ENCODE measurements at places on chromosomes 11 and 22.

DNA sequence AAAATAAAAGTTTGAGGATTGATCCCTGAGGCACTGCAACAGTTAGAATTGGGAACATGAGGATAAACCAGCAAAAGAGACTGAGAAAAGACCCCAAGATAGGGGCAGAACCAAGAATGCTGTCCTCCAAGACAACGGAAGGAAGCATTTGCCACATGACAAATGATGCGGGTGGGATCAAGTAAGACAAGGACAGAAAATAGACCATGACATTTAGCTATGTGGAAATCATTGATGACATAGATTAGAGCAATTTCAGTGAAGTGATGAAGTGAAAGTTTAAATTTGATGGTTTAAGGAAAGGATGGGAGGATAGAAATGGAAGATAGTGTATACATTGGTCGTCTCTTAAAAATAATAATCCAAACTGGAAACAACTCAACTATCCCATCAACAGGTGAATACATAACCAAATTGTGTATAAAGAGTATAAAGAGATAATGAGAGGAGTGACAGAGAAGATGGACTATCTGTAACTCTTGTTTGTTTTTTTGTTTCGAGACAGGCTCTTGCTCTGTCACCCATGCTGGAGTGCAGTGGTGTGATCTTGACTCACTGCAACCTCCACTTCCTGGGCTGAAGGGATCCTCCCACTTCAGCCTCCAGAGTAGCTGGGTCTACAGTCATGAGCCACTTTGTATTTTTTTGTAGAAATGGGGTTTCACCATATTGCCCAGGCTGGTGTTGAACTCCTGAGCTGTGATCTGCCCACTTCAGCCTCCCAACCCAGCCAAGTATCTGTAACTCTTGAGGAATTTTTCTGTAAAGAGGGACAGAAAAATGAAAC lies 48.7 kb upstream of the FDX1 start:
- no peak for DNase-seq

DNA sequence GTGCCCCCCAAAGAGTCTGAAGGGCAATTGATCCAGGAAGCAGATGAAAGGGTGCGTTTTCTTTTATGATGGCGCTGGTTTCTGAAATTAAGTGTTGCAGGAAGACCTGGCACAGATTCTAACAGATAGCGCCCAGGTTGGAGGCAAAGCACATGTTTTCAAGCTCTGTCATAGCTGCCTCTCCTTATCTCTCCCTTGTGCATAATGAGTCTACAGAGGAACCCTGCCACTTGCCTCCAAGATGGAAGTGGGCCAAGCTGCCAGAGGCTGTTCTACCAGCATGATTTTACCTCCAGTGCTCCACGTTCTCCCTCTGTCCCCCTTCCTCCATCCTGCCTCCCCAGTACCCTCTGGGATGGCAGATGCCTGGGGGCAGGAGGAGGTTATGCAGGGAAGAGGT lies 30.0 kb upstream of the TLCD5 start:
- DNase-seq = no peak

DNA sequence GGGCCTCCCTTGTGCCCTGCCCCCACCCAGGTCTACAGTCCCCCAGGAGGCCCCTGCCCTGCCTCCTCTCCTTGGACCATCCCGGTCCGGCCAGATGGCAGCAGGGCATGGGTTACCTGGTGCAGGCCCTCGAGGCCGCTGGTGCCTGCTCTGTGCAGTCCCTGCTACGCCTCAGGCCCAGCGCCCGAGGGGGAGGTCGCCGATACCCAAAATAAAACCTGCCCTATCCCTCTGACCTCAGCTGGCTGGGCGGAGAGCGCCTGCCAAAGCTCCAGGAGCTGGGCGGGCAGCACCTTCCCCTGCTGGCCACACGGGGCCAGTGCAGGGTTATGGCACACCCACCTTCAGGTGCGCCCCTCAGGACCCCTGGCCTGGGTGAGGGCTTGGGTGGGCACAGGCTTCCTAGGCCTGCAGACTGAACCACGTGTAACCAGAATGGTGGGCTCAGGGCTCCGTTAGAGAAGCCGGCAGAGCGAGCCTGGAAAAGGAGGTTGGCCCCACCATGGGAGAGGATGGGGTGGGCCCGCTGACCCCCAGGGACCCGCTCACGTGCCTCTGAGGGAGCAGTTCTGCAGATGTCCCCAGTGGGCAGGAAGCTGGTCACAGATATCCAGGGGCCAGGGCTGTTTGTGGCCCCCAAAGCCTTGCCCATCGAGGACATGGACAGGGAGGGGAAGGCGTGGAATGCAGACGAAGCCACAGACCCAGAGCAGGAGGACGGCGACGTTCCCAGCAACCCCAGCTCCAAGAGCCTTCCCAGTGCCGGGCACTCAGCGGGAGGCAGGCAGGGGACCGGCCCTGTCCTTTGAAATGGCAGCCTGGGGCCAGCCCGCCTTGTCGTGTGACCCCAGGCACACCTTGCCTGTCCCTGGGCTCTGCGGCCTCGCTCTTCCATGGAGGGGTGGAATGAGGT lies 1.7 kb upstream of the TNNT3 start:
- no peak for DNase-seq

DNA sequence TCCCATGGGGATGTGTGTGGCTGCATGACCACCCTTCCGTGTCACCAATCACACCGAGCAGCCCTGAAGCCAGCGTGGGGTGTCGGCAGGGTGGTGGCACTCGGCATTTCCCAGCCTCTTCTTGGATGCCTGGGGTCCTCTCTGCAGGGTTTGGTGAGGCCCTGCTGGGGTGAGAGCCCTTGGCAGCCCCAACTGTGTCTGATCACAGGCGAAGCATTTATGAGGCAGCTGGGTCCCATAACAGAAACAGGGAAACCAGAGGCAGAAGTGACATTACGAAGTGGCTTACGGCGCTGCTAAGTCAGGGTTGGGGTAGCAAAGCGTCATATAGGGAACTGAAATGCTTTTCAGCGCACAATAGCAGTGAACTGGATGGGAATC lies 92.3 kb upstream of the SEPTIN5 start:
- DNase-seq = no peak

DNA sequence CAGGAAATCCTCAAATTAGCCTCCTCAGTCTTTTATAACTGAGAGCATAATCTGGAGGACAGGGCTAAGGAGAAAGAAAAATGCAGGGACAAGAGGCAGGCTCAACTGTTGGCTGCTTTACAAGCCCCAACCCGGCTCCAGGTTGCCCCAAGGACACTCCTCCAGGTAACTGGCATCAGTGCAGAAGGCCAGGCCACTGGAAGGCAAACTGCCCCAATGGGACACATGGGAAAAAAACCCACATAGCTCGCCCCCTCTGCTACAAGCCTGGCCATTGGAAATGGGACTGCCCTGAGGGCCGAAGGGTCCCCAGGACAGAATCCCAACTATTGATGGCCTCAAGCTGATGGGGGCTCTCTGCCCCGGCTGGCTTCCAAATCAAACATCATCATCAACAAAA lies 17.9 kb upstream of the FBLN1 start:
- no peak for DNase-seq

DNA sequence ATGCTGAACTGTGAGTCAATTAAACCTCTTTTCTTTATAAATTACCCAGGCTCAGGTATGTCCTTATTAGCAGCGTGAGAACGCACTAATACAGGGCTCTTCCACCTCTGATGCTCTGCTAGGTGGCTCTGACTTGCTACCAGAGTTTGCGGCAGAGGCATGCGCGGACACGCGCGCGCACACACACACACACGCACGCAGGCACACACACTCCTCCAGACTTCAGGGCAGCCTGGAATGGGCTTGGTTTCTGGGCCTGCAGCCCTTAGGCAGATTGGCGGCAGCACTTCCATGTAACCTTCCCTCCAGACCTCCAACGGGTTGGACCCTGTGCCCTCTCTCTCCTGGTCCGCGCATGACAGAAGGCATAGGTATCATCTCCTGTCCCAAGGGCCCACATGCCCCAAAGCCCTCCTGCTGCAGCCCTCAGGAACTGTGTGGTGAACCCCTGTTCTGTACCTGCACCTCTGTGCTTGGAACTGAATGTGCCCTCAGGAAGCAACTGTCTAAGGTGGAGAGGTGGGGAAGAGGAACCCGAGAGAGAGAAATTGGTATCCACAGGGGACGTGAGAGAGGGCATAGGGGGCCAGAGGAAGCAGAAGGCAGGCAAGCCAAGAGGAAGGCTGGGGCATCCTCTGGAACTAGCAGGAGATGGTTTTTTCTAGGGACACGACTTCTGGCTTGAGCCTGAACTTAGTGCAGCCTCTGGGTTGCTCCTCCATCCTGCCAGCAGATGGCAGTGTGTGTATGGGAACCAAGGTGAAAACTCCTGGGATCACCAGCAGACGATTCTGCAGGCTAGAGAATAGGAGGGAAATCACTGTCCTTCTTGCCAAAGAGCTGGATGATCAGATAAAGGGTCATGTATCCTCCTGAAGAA lies 23.4 kb upstream of the RIC3 start:
- peak; percentile 61 for DNase-seq

DNA sequence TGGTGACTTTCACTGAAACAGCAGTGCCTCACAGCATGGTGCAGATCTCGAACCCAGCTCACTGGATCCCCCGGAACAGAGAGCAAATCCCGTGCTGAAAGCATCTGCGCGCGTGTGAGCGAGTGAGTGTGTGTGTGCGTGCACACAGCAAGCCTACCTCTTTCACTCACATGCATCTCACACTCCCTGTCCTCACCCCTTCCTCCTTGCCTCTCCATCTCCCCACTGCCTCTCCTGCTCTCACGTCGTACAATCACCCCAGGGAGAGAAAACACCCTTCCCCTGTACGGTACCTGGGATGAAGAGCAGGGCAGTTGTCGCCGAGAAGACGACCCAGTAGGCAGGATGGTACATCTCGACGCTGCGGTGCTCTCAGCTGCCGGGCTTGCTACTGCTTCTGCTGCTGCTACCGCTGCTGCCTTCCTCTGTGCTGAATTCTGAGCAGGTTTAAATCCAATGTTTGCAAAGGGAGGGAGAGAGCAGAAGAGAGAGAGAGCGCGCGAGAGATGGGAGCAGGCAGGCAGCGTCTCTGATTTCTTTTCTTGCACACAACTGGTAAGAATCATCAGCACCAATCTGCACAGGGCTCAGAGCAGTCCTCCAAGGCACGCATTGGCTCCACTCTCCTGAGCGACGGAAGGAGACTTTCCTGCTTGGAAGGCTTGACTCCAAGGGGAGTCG lies at the start of gene OPCML:
Gene OPCML, minus strand, starts transcription at position 531 of the 681 bp plus-strand sequence.
- no peak for DNase-seq

DNA sequence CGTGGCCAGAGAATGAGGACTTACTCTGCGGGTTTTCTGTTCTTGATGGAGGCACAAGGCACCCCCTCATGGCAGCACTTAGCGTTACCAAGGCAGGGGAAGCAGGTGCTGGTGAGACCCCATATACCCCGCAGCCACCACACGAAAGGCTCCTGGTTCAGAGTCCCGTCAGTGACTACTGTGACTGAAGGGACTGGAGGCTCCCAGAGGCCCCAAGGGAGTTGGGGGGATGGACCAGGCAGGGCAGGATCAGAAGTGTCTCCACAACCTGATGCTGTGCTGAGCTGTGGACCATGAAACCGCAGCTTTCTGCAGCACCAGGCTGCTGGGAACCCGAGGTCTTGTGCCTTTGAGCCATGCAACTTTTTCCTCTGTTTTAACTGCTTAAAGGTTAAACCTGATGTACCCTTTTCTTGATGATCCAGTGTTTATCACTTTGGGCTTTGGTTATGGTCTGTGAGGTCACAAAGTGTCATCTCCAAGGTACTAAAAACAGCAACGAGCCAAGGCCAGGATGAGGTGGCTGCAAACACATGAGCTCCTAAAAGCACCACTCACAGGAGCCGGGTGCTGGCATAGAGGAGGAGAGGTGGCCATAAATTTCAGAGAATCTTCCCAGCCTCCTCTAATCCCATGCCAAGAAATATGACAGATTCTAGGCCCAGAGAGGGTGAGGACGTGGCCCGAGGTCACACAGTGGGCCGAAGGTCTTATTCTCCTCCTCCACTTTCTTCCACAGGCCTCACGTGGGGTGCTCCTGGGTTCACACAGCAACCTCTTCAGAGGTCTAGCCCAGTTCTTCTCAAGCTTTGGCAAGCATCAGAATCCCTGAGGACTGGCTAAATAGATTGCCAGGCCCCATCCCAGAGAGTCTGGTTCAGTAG lies 4.2 kb upstream of the LRRC32 start:
- no peak for DNase-seq

DNA sequence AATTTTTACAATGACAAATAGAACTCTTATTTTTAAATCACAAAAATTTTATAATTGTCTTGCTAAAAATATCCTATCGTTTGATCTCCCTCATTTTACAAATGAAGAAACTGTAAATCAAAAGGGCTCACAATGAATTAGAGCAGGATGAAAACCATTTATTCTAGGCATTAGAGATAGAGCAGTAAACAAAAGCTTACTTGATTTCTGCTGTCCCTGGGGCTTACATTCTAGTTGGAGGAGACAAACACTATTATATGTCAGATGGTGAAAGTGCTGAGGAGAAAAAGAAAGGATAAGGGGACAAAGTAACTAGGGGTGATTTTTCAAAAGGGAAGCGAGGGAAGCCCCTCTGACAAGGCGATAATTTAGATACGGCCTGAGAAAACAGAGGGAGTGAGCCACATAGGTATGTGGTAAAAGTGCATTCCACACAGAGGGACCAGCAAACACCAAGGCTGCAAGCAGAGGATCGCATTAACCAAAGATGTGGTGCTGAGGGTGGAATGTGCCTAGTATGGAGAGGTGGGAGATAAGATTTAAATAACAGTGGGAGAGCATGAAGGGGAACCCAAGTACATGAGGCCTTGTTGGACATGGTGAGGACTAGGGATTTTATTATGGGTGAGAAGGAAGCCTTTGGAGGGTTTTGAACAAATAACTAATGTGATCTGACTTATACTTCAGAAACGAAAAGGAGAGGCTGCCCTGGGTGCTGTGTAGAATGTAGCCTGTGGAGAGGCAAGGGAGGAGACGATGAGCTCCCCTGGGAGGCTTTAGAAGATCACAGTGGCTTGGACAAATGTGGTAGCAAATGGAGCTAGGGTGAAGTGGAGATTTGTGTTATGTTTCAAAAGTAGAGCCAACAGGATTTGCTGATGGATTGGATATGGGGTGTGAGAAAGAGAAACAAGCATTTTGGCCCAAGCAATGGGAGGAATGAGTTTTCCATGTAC lies 62.1 kb downstream of the PDHX start:
- DNase-seq = no peak

- no peak for DNase-seq
These were observed 37.6 kb upstream of the UBASH3B start for GRCh38 chr11:122617926-122618325.

GRCh38 chr22:33803371-33804282 lies 116.6 kb downstream of the LARGE1 start:
- no peak for DNase-seq

GRCh38 chr22:45105281-45105702 lies 58.4 kb upstream of the NUP50 start:
- no peak for DNase-seq

Data from activated CD4-positive, alpha-beta T cell treated with anti-CD3 and anti-CD28 coated beads, Interleukin-2, amount 50 U/mL, for 48 hours (primary cell).